ENCODE measurements at places on chromosomes 11 and 22.

- DNase-seq: no peak
Measured at GRCh38 chr11:3139481-3140290, 25.4 kb downstream of the OSBPL5 start.

- no peak for DNase-seq
Measured at GRCh38 chr22:40578171-40578570, 58.3 kb downstream of the MRTFA start.

DNA sequence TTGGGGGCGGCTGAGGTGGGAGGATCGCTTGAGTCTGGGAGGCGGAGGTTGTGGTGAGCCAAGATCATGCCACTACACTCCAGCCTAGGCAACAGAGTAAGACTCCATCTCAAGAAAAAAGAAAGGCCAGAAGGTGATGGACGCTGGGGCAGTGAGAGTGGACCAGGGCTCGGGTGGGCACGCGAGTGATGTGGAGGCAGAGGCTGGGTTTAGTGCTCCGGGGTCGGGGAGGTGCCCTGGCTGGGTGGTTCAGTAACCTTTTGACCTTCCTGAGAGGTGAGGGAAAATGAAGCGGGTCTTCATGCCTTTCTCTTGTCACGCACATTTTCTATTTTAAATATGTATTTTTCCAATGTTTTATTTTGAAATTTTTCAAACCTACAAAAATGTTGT, 45.1 kb downstream of the ST14 start:
- no peak for DNase-seq

DNA sequence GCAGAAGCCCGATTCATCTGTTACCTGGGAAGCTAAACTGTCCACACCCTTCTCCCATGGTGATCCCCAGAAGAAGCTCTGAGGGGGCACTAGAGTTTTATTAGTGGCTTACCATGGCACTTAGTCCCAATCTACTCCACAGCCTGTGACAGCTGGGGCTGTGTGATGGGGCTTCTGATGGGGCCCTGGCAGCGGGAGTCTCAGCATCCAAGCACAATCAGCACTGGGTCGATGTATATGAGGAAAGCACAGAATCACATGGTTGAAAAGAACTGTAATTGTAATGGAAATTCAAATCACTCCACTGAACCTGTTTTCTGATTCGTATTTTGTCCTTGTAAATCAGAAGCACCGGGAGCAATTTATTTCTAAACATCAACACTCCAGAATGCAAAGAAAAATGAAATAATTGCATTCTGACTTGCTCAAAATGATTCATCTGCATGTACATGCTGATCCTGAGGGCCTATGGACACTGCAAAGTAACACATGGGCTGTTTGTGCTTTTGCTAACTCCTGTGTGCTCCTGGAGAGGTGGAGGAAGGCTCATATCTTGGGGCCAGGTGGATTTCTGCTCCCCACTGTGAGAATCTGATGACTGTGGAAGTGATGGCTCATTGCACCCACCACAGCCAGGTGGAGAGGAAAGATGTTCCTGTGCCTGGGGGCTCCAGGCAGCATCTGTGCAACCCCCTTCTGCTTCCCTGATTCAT, 203.0 kb downstream of the KIRREL3 start:
- no peak for DNase-seq

GRCh38 chr11:127023991-127024390, 23.4 kb upstream of the KIRREL3 start:
- no peak for DNase-seq

DNA sequence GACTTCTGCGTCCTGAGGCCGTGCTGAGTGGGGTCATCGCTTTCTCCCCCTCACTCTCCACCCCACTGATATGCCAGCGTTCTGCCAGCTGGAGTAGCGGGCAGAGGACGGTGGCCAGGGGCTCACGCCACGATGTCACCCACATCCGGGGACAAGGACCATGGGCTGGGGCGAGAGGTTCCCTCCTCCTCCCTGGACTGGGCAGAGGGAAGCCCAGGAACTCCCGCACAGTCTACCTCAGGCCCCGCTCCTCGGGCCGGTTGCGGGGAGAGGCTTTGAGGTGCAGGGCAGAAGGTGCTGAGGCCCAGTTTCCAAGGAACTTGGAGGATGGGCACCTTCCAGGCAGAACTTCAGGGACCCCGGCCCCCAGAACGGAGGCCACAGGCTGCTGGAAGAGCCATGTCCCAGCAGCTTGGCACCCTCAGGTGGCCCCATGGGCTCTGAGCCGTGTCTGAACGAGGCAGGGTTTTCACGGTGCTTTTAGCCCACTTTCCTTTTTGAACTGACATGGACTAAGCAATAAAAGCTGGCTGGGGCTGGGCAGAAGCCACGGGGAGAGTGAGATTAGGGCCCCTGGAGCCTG, 25.4 kb downstream of the ADAMTS15 start:
- DNase-seq: no peak

DNA sequence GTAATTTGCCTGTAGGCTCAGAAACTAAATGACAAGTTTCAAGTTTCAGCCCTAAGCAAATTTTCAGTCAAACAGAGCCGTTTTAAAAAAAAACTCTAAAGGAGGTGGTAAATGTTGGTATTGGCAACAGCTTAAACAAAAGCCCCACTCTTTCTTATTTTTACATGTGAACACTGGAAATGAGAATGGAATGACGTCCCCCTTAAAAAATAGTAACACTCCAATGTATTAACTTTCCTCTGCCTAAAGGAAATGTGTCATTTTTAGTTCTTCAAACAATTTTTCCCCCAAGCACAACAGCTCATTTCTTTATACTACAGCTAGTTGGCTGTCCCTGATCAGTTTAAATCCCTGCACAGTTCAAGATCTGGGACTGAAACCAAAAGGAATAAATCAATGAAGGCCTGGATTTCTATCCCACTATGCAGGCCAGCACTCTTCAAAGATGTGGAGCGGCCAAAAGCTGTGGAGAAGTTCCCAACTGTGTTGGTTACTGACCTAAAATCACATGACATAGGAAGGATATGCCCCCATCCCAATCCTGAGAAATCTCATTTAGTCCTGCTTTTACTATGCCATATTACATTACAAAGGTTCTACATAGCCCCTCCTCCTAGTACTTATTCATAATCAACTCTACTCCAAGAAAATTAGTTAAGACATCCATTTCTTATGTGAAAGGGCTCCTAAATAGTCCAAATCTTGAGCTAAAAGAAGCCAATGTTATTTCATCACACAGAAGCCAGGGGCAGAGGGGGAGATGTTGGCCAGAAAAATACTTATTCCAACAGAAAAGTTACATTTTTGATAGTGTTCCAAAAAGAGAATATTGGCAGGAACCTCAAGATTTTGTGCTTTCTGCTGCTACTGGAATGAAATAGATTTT, 95.9 kb downstream of the CADM1 start:
- DNase-seq: no peak

All from stimulated activated CD4-positive, alpha-beta T cell treated with anti-CD3 and anti-CD28 coated beads, Interleukin-12 subunit alpha, Interleukin-12 subunit beta, amount 100 ng/mL, for 4 hours (primary cell).